HuH-7.5 (cell line): ENCODE measurements at places on chromosomes 7 and 10.

- no peak for DNase-seq
Observed at GRCh38 chr7:7920481-7920880, 48.1 kb upstream of the GLCCI1 start.

DNA sequence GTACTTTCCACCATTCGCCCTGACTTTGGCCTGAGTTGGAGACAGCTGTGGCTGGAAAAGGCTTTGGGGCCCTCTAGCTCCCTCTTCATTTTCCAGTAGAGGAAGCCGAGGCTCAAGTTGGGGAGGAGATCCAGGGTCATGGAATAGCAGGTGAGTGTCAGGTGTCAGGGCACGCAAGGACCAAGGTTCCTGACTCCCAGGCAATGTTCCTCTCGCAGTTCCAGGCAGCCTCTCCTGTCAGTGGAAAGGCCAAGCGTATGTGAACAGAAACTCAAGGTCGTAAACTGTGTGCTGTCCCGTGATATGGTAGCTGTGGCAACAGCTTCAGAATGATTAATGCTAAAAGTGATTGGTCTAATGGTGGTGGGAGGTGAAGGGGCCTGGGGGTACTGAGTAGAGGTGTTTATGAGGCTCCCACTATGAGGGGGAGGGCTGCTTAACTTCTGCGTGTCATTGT is 13.2 kb downstream of the ADAMTS14 start:
- no peak for DNase-seq

DNA sequence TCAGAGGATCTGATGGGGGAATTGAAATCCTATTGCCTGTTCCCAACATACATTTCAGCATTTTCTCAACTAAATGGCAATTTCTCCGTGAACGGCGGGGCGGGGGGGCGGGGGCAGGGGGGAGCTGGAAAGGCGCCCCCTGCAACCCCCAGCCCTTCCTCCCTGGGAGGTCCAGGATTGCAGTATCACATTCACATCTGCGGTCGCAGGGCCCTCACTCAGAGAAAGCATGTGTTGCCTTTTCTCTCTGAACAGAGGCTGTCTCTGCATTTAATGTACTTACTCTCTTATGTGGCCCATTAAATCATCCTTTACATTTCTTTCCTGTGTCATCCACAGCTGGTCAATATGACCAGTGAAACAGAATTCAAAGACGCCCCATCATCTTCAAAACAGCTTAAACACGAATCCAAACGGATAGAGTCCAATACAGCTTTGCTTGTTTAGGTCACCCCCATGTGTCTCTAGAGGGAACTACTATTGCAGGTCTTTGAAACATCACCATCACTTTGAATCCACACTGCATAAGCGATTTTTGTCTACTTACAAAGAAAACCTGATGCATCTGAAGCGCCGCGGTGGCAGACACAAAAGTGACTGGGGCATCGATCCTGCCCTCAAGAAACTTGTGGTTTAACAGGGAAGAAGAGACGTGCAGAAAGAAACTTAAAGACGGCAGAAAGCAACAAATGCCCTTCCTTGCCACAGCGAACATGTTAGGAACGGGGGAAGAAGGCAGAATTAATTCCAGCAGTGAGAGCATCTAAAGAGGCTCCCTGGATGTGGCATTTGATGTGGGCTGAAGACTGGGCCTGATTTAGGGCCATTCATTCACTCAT is 17.0 kb upstream of the ECHDC3 start:
- DNase-seq, result peak; percentile 65

DNA sequence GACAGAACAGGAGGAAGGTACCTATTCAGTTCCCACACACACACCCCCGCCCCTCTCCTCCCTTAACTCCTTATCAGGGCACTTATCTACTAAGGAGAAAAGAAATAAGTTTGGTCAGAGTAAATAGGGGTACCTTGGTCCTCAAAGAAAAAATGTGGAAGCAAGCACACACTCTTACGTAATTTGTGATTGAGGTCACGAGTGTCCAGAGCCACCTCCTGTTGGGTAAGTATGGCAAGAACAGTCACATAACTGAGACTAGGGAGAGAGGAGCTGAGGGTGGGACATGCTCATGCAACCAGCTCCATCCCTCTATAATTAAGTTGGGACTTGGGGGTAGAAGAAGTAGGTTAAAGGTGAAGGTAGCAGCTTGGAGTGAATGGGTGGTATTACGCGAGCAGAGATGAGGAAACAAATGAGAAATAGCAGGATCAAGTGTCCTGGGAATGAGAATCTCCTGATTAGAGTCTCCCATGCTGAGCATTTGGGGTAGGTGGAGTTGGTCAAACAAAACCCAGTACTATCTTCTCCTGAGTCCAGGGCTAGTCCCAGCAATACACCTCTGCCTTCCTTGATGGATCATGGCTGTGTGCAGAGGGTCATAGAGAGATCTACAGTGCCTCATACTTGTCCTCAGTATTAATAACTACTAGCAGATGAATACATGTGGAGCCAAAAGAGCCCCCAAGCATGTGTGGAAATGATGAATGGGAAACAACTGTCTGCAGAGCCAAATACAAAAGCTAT is 77.1 kb downstream of the GSAP start:
- DNase-seq, result no peak

DNA sequence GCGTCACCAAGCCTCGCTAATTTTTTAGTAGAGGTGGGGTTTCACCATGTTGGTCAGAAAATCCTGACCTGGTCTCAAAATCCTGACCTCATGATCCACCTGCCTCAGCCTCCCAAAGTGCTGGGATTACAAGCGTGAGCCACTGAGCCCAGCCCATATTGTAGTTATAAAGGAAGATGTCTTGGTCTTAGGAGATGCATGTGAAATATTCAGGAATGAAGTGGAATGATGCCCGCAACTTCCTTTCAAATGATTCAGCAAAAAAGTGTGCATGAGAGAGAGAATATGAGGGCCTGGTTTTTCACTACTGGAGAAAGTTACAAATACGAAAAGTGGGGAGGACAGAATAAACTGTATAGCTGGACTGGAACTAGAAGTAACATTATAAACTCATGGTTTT is 15.9 kb downstream of the TMEM209 start:
- no peak for DNase-seq

DNA sequence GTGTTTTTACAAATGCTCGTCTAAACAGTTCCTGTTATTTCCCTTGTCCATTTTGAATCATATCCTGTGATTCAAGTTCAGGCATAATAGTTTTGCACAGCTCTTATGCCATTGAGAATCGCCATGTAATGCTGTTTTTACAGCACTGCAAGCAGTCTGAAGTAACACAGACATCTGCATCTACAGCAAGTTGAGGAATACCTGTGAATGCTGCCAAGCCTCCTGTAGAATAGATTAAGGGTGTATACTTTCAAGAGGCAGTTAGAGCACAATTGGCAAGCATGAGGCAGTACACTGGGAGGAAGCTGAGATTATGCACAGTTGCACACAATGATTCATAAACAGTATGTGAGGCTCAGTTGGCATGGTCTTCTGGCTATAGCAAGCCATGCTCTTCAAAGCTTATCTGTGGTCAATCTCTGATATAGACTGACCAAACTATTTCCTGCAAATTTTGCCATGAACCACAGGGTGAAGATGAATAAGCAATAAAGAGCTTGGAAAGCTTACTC is 121.9 kb upstream of the AKR1E2 start:
- DNase-seq, result no peak

DNA sequence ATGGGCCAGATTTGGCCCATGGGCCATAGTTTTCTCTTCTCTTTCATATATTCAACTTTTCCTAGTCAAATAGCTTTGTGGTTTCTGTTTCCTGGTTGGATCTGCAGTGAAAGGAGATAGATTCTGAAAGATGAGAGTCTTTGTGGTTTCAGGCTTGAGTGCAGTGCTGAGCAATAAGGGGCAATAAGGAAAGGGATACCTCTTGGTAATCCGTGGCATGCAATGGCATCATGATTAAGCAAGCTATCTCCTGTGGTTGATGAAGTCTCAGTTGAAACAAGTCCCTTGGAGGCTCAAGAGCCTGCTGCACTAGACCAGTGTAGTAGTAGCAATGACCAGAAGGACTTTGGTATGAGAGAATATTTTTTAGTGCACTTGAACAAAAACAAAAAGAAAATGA is 187.7 kb upstream of the CNTNAP2 start:
- no peak for DNase-seq

DNA sequence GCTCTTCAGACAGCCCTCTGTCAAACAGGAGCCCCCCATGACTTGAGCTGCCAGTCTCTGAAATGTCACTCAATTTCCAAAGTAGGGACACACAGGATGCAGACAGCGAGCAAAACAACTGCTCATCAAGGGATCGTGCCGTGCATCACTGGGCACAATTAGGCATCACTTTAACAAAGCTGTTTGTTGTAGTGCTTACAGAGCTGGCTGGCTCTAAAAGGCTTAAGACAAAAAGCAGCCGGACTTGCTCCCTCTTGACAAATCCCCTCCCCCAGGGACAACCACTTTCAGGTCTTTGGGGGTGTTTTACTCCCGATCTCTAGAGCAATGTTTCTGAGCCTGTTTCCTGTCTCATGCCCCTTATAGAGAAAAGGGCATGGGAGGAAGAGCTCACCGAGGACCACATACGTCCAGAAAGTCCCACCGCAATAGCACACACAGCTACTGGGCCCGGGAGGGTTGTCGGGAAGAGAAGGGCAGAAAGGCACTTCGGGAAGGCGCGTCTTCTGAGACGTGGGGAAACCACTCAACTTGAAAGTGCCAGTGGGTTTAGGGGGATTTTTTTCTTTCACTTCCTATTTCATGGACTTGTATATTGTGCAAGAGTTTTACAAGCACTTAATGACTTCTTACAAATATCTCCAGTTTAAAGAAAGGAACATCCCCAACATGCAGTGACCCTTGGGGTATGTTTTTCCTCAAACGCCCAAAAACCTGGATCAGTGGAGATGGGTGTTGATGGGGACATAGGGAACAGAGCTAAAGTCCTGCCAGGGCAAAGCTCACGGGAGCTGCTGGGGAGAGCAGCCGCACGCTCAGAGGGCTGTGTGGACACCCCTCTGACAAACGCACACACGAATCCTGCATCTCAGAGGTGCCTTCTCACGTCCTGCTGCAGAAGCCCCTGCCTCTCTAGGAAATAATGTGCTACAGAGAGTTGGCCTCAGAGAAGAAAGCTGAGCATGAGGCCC is 27.1 kb downstream of the LRRC20 start:
- DNase-seq, result no peak

DNA sequence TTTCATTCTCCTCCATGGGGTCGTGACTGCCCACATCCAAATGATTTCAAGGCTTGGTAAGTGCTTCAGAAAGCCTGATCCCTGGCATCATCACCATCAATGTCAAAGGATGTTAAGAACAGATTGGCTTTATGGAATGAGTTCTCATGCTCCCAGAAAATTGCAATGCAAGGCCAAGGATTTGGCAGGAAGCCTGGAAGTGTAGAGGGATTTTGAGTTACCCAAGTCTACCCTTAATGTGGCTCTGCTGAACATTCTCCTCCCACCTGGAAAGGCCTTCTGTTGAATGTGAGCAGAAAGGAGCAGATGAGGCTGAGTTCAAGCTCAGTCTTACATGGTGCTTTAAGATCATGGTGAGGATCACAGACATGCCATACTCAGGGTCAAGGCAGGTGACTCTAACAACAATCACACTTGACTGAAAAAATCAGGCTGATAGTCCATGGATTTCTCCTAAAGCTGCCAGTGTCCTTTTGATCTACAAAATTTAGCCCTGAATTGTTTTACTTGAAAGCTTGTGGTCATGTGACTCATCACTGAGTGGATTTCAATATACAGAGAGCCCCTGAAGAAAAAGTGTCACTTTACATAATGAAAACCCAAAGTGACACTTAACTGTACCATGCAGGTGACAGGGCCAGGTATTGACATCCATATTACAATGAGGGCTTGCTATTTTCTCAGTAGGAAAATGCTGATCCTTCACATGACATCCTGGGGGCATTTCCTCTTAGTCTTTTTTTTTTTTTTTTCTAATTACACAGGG is 111.1 kb upstream of the PDLIM1 start:
- no peak for DNase-seq

DNA sequence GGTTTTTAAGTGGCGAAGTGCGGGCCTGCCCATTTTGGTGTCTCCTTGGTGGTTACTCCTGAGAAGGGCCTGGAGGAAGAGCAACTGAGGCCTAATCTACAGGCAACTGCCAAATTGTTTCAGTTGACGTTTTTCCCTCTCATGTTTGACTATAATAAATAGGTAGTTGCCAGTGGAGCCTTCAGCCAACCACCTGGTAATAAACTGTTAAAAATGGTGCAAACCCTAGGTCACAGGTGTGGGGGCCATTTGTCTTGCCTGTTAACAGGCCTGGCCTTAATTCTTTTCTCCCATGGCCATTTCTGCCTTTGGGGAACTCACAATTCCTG is 3.7 kb downstream of the IKZF1 start:
- DNase-seq, result no peak

DNA sequence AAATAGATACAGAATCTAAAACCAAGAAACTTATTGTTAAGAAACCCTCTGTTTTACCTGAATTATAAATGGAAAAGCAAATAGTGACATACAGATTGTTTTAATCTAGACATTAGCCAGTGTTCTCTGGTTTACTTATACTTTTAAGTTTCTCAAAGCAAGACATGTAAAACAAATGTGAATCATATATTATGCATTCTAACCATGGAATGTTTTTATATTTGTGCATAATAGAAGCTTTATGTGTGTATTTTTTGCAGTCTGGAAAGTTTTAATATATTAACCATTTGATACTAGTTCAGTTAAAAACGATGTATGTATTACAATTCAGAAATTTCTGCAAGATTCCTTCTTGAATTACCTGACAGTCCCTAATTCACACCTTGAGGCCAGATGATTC is 150.6 kb upstream of the TMEM72 start:
- DNase-seq, result no peak

DNA sequence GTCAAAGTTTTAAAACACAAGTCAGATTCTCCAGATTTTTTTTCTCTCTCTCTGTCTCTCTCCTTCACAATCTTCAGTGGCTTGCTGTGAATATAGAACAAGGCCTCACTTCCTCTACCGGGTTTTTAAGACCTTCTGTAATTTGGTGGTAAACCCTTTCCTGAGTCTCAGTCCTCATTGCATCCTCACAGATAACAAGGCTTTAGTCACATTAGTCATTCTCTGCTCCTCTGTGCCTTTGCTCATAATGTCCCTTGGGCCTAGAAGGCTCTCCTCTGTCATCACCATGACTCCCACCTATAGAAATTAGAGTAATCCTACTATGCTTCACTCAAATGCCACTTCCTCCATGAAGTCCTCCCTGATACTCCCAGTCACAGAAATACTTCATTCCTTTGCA is 172.7 kb upstream of the HPS1 start:
- DNase-seq, result no peak

DNA sequence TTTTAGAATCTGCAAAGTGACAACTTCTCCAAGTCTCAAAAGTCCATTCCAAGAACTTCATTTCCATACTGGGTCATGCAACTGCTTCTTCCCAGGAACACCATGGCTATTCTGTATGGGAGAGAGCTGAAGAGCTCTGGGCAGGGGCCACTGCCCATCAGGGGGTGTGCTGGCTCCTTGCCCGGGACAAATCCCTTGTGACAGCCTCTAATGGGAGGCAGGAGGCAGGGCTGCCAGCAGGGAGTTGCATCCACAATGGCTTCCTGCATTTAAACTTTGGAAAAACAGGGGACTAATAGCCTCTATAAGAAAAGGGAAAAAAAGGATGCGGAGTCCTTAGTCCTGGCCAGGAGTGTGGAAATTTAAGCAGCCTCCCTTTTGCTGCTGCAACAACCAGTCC is 18.4 kb upstream of the FRMD4A start:
- no peak for DNase-seq
